Right lobe of liver (tissue), 6 donors: ENCODE measurements at places on chromosomes 12 and 14. TPM values are rescaled to one million over a fixed set of nuclear protein-coding genes. Genes with fewer than 3 reads are reported as not detected.

DPPA3 gene
- total RNA-seq = not detected

PIK3C2G gene
- total RNA-seq = 12.5 TPM

ESPL1 gene
- 15.0 TPM for total RNA-seq

PRPH gene
- not detected for total RNA-seq

MYH6 gene
- 0.13 TPM for total RNA-seq

SLC7A7 gene
- total RNA-seq = 7.9 TPM
